ENCODE measurements at places on chromosomes 2 and 18. TPM values are rescaled to one million over a fixed set of nuclear protein-coding genes. Genes with fewer than 3 reads are reported as not detected.

Gene NLRC4
- not detected for total RNA-seq

Gene ASB3
- 24.9 TPM for total RNA-seq

Gene HAAO
- total RNA-seq, result not detected

Gene MEMO1
- 55.1 TPM for total RNA-seq

Gene FN1
- 1,060 TPM for total RNA-seq

Gene GFPT1
- 51.6 TPM for total RNA-seq

Gene EGR4
- total RNA-seq, result not detected

Gene CCL20
- total RNA-seq, result not detected

Gene EFEMP1
- total RNA-seq, result 2,356 TPM

Gene FEV
- not detected for total RNA-seq

Gene SPEG
- total RNA-seq, result 0.80 TPM

Gene FLACC1
- total RNA-seq, result 2.3 TPM

Gene ILKAP
- total RNA-seq, result 28.6 TPM

Gene TUBA3E
- not detected for total RNA-seq

Gene LHCGR
- not detected for total RNA-seq

Gene TXNDC9
- total RNA-seq, result 133 TPM

Gene MROH2A
- not detected for total RNA-seq

Gene CCDC74A
- 5.6 TPM for total RNA-seq

Gene FOXD4L1
- not detected for total RNA-seq

Gene VAMP5
- 47.5 TPM for total RNA-seq

Gene SETBP1
- total RNA-seq, result 12.9 TPM

Gene CERS6
- 16.5 TPM for total RNA-seq

Gene RAB31
- 35.8 TPM for total RNA-seq
